ENCODE measurements at places on chromosomes 4 and X.

- DNase-seq, result peak; percentile 94
These were observed 134.5 kb upstream of the KLF3 start for GRCh38 chr4:38529189-38530115.

DNA sequence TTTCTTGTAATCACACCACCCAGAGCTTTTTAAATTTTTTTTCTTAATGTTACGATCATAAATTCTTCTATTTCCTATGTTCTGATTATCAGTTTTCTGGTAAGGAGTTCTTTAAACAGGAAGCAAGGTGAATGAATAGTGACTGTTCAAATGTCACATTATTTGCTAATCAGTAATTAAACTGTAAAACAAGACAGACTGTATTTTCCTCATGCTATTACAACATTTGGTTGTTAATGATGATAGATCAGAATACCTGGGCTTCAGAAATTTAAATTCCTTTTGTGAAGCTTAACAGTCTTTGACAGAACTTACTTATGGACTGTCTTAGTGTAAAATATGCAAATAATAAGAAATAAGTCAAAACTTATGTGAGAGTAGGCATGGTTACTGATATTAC, 41.4 kb downstream of the CLCN3 start:
- DNase-seq, result no peak

DNA sequence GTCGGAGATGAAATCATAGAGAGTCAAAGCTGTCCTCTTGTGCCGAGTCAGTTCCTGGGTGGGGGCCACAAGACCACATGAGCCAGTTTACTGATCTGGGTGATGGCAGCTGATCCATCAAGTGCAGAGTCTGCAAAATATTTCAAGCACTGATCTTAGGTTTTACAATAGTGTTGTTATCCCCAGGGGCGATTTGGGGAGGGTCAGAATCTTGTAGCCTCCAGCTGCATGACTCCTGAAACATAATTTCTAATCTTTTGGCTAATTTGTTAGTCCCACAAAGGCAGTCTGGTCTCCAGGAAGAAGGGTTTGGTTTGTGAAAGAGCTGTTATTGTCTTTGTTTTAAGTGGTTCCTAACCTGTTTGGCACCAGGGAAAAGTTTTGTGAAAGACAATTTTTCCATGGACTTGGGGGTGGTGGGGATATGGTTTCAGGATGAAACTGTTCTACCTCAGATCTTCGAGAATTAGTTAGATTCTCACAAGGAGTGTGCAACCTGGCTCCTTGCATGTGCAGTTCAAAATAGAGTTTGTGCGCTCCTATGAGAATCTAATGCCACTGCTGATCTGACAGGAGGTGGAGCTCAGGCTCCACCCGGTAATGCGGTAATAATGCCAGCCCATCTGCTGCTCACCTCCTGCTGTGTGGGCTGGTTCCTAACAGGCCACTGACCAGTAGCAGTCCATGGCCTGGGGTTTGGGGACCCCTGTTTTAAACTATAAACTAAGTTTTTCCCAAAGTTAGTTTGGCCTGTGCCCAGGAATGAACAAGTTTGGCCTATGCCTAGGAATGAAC, 29.2 kb downstream of the METAP1 start:
- no peak for DNase-seq

- DNase-seq, result no peak
These were observed 89.7 kb downstream of the SLC10A7 start for GRCh38 chr4:146432065-146432464.

GRCh38 chr4:89704651-89705395, 132.1 kb downstream of the SNCA start:
- no peak for DNase-seq

DNA sequence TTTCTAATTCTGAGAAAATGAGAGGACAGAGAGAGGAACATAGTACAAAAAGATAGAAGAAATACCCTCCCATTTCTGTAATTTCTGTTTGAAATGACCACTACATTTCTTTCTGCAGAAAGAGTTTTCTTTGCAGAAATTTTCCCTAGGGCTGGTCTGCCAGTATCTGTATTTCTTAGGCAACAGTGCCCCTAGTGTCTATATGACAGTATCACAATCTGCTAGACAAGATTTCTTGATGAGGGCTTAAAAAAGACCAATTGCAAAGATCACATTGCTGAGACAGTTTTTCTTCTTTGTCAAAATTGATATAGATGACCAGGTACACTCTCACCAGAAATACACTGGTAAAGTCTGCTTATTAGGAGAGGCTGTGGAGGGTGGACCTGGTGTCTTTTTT, 81.0 kb upstream of the ZDHHC15 start:
- peak; percentile 16 for DNase-seq

GRCh38 chr4:188872809-188873208, 733.6 kb downstream of the TRIML1 start:
- no peak for DNase-seq

GRCh38 chr4:42646013-42646784, 10.7 kb downstream of the ATP8A1 start:
- no peak for DNase-seq

GRCh38 chr4:86015412-86016350, 344.2 kb downstream of the MAPK10 start:
- DNase-seq, result no peak

DNA sequence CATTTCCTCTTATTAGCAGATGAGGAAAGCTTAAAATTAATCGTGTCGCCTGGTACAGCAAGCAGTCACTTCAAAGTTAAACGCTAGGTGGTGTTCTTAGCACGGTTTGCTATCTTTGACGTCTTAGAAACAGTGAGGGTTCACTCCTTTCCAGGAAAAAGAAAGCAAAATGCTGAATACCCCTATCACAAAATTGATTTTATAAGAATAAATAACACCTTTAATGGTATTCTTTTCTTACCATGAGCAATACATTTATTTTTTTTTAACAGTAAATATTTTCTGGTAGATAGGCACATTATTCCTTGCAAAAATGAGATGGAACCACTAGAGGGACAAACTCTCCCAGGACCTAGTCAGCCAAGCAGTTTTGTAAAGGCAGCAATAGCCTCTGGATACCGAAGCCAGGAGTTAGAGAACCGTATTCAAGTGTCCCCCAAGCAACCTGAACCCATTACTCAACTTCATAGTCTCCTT, 153.9 kb downstream of the KDR start:
- DNase-seq, result peak; percentile 65

GRCh38 chr4:187619319-187619718, 376.3 kb upstream of the ZFP42 start:
- DNase-seq, result no peak

DNA sequence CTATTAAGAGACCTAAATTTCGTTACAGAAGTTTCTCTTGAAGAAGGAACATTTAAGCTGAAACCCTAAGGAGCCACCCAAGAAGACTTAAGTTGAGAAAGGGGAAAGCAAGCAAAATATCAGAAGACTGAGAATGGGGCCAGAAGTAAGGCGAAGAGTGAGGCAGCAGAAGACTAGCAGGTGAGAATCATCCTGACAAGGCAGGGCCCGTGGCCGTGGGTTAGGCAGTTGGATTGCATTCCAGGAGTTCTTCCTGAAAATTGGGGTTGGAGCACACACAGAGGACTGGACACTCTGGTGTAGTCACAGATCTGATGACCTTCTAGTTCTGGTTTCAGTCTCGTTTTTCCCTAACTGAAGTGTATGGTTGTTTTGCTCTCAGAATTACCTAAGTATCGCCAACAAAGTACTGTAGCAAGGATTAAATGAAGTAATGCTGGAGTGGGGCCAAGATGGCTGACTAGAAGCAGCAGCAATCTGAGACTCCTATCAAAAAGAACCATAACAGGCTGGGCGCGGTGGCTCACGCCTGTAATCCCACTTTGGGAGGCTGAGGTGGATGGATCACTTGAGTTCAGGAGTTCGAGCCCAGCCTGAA, 94.4 kb upstream of the GUCY1A1 start:
- DNase-seq, result peak; percentile 20

GRCh38 chrX:139831675-139832456, 101.0 kb downstream of the ATP11C start:
- peak; percentile 35 for DNase-seq

DNA sequence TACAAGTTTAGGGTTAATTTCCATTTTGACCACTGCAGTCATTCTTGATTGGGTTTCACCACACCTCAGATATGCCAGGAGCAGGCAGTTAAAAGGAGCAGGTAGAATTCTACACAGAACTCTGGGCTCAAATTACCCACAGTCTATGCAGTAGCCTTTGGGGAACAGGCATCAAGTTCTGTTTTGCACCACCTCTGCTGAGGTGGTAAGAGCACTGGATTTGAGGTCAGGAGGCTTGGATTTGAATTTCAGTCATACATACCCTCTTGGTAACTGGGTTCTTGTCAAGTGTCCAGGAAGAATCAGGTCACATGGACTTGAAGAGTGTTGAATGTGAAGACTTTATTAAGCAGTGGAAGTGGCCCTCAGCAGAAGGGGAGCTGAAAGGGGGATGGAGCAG, 40.4 kb upstream of the PGK1 start:
- DNase-seq, result no peak

DNA sequence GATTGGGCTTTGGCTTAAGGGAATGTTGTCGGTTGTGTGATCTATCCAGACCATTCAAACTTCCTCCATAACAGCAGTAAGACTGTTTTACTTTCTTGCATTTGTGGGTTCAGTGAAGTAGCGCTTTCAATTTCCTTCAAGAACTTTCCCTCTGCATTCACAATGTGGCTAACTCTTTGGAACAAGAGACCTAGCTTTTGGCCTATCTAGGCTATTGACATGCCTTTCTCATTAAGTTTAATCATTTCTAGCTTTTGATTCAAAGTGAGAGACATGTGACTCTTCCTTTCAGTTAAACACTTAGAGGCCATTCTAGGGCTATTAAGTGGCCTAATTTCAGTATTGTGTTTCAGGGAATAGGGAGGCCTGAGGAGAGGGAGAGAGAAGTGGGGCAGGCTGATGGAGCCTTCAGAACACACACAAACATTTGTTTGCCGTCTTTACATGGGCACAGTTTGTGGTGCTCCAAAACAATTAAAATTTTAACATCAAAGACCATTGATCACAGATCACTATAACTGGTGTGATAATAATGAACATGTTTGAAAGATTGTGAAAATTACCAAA, 34.1 kb downstream of the ADH5 start:
- no peak for DNase-seq

- no peak for DNase-seq
These were observed 107.1 kb upstream of the C1GALT1C1 start for GRCh38 chrX:120736989-120737388.

GRCh38 chrX:335758-336155, 17.2 kb upstream of the GTPBP6 start:
- DNase-seq, result no peak

- peak; percentile 75 for DNase-seq
These were observed 148.1 kb downstream of the NWD2 start for GRCh38 chr4:37392521-37393255.

- peak; percentile 39 for DNase-seq
These were observed 8.5 kb upstream of the NUDT6 start for GRCh38 chr4:122930862-122931261.

- no peak for DNase-seq
These were observed 30.4 kb downstream of the MAGEB10 start for GRCh38 chrX:27838185-27838584.

- DNase-seq, result no peak
These were observed 611.6 kb upstream of the ADGRL3 start for GRCh38 chr4:60588556-60588955.

GRCh38 chrX:39260965-39261364, 459.7 kb downstream of the MID1IP1 start:
- DNase-seq, result peak; percentile 11
